ENCODE measurements at places on chromosomes 5 and 9. TPM values are rescaled to one million over a fixed set of nuclear protein-coding genes. Genes with fewer than 3 reads are reported as not detected.
A peak's percentile ranks its signal among the peaks of the same experiment; 100 is the strongest.

DNA sequence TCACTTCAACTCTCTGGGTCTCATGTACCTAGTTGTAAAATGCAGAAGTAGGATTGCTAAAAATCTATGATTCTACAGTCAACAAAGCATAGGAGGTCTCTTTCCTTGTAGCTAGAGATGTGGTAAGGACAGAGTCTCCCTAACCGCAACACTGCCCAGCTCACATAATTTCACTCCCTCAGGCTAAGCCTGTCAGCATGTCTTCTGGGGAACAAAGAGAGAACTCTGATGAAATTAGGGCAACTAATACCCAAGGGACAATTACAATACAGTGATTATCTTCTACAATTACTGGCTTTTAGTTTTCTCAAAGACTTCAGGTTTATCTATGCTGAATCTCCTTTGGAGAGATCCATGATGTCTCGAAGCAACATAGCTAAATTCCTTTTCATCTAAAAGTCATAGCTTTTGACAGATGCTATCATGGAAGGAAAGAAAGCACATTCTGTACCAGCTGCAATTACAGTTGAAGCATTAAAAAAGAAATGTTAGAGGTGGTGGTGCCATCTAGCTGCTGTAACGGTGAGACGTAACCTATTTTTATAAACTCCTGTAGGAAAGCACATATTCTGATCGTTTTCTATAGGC, 141.1 kb upstream of the TARS1 start:
- no peak for DNase-seq
- H3K4me3 ChIP-seq = no peak overlapping the region
- no peaks in the 10 kb centered on the region for H3K27me3 ChIP-seq
- no peak overlapping the region for H3K27ac ChIP-seq
- no peaks in the 10 kb centered on the region for H3K36me3 ChIP-seq

- no peaks in the 10 kb centered on the region for H3K36me3 ChIP-seq
- H3K27ac ChIP-seq = no peak overlapping the region
- no peak overlapping the region for H3K4me3 ChIP-seq
- DNase-seq = no peak
- no peaks in the 10 kb centered on the region for H3K27me3 ChIP-seq
- no peaks in the 10 kb centered on the region for H3K4me1 ChIP-seq
Observed at GRCh38 chr5:32461441-32462120, 17.0 kb upstream of the ZFR start.

- no peaks in the 10 kb centered on the region for H3K36me3 ChIP-seq
- H3K4me3 ChIP-seq = no peak overlapping the region
- no peak for DNase-seq
- no peak overlapping the region for H3K27ac ChIP-seq
Observed at GRCh38 chr5:2371419-2371710, 380.1 kb downstream of the IRX2 start.

GRCh38 chr5:13580058-13580457, 364.4 kb downstream of the DNAH5 start:
- no peak for DNase-seq
- no peak overlapping the region for H3K4me3 ChIP-seq
- H3K27ac ChIP-seq = no peak overlapping the region

- H3K27ac ChIP-seq = no peak overlapping the region
- no peaks in the 10 kb centered on the region for H3K4me1 ChIP-seq
- DNase-seq = no peak
Observed at GRCh38 chr5:72093824-72094223, 13.5 kb upstream of the MAP1B start.

- H3K36me3 ChIP-seq = no peaks in the 10 kb centered on the region
- no peak overlapping the region for H3K4me3 ChIP-seq
- no peaks in the 10 kb centered on the region for H3K27me3 ChIP-seq
- peaks cover 14% of the 10 kb centered on the region for H3K4me1 ChIP-seq
Observed at GRCh38 chr9:91364005-91364404, 2.3 kb upstream of the AUH start.

DNA sequence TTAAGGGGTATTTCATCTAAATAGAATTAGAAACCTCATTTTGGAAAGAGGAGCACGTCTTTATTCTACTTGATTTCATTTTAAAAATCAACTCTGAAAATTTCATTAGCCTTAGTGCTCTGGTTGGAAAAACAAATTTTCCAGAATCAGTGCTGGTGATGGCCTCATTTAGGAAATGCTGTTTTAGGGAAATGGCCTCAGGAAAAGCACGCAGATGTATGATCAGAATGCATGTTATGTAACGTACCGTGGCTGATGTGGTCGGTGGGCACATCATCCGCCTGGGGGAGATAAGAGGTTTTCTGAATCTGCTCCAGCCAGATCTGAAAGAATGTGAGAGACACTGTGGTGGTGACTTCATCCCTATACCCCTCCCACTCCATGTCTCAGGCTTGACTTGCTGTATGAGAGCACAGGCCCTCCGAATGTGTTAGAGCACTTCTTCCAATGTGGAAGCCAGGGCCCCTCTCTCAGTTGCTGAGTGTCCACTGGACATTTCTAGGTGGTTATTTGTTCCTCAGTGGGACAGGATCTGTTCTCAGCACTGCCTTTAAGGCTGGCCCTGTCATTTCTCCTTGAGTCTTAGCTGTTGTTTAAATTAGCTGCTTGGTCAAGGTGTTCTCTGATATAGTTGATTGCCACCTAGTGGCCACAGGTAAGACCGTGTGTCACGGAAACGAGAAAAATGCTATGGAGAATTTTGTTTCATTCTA, 96.5 kb downstream of the ARHGAP26 start:
- peak; percentile 80 for DNase-seq
- no peaks in the 10 kb centered on the region for H3K27me3 ChIP-seq
- peaks cover 13% of the 10 kb centered on the region for H3K4me1 ChIP-seq
- no peak overlapping the region for H3K27ac ChIP-seq

DNA sequence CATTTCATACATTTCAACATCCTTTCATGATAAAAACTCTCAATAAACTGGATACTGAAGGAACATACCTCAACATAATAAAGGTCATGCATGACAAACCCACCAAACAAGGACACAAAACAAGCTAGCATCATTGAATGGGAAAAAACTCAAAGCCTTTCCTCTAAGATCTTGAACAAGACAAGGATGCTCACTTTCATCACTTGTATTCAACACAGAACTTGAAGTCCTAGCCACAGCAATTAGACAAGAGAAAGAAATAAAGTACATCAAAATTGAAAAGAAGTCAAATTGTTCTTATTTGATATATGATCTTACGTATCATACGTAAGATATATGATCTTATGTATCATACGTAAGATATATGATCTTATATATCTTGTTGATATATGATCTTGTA, 5.3 kb downstream of the MRPL50 start:
- H3K27me3 ChIP-seq = no peaks in the 10 kb centered on the region
- no peak overlapping the region for H3K27ac ChIP-seq
- H3K4me3 ChIP-seq = no peak overlapping the region
- no peaks in the 10 kb centered on the region for H3K4me1 ChIP-seq
- DNase-seq = no peak

DNA sequence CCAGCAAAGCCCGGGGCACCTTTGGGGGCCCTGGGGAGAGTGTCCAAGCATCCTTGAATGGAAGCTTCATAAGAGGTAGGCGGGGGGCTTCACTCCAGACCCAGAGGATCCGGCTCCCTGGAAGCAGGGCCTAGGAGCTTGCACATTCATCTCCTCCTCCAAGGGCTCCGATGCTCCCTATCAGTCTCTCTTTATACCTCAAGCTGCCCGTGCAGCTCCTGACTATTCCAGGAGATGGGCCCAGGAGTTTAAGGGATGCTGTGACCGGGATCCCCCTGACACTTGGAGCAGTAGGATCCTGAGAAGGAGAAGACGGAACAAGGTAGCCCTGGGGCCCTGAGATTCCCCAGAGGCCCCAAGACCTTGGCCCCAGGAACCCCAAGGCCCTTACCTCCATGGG, 25.9 kb downstream of the CSF1R start:
- H3K36me3 ChIP-seq = no peaks in the 10 kb centered on the region
- no peak overlapping the region for H3K4me3 ChIP-seq
- no peak for DNase-seq

GRCh38 chr5:16791904-16792597, 144.0 kb downstream of the MYO10 start:
- H3K27me3 ChIP-seq = no peaks in the 10 kb centered on the region
- no peaks in the 10 kb centered on the region for H3K4me1 ChIP-seq
- no peak overlapping the region for H3K27ac ChIP-seq
- no peaks in the 10 kb centered on the region for H3K36me3 ChIP-seq
- no peak for DNase-seq
- H3K4me3 ChIP-seq = no peak overlapping the region

- peaks cover 72% of the 10 kb centered on the region for H3K36me3 ChIP-seq
- no peaks in the 10 kb centered on the region for H3K4me1 ChIP-seq
- H3K27ac ChIP-seq = no peak overlapping the region
- DNase-seq = no peak
Observed at GRCh38 chr9:2066312-2067273, 51.4 kb downstream of the SMARCA2 start.

- H3K4me1 ChIP-seq = no peaks in the 10 kb centered on the region
- H3K4me3 ChIP-seq = no peak overlapping the region
- no peaks in the 10 kb centered on the region for H3K27me3 ChIP-seq
Observed at GRCh38 chr9:91138760-91139159, 223.0 kb downstream of the AUH start.

DNA sequence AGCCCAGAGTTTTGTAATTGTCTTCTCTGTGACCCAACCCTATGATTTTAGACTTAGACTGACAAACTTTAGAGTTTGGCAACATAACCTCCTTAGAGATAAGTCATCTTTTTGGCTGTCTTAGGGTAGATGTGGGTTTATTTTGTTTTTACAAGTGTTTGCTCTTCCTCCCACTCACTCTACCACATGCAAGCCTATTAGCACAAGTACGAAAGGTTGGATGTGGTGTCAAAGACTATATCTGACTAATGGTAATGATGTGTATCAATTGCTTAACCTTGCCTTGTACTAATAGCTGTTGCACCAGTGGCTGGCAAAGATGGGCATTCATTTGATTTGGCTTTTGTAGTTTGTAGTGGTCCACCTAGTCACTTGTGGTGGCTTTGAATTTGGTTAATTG, 46.5 kb downstream of the SLC25A46 start:
- H3K4me3 ChIP-seq = no peak overlapping the region
- H3K36me3 ChIP-seq = no peaks in the 10 kb centered on the region
- no peaks in the 10 kb centered on the region for H3K27me3 ChIP-seq
- DNase-seq = no peak
- H3K4me1 ChIP-seq = no peaks in the 10 kb centered on the region

DNA sequence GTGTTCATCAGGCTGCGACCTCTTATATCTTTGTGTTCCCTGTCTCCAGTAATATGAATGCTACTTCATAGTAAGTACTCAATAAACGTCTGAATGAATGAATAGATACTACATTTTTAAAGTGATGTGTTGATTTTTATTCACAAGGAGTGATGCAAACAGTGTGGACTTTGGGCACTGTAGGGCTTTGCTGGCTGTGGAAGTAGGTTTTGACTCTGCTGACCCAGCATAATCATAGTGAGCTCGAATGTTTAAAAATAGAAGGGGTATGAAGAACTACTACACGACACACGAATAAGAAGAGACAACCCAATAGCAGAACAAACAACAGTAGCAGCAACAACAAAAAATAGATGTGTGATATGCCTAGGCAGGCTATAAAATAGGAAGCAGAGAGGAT, 147.4 kb downstream of the SH3GL2 start:
- H3K27ac ChIP-seq = no peak overlapping the region
- H3K4me1 ChIP-seq = no peaks in the 10 kb centered on the region
- no peaks in the 10 kb centered on the region for H3K36me3 ChIP-seq
- no peak for DNase-seq
- H3K4me3 ChIP-seq = no peak overlapping the region

The FPGS gene
- 108 TPM for total RNA-seq

The MUSK gene
- total RNA-seq = not detected

The STC2 gene
- total RNA-seq = not detected

The CENPK gene
- total RNA-seq = 26.1 TPM

The GCNT4 gene
- 2.0 TPM for total RNA-seq

The TLE4 gene
- 220 TPM for total RNA-seq

The HEMGN gene
- 0.75 TPM for total RNA-seq

The SLC27A6 gene
- total RNA-seq = not detected

The SHISAL2B gene
- total RNA-seq = not detected

The ADAMTS2 gene
- 0.28 TPM for total RNA-seq
